ENCODE measurements at places on chromosomes 13 and 19. TPM values are rescaled to one million over a fixed set of nuclear protein-coding genes. Genes with fewer than 3 reads are reported as not detected.

- H3K4me1 ChIP-seq: peaks cover 8% of the 10 kb centered on the region
- no peak for DNase-seq
- H3K36me3 ChIP-seq: no peaks in the 10 kb centered on the region
- no peak overlapping the region for H3K4me3 ChIP-seq
Observed at GRCh38 chr13:79675931-79676660, 195.1 kb downstream of the NDFIP2 start.

GRCh38 chr19:51131780-51132680 lies 7.3 kb downstream of the SIGLEC9 start:
- H3K4me1 ChIP-seq: 0 out of 2 replicates have a peak, but pooled peaks cover 9% of the 10 kb centered on the region
- peaks cover 89% of the 10 kb centered on the region for H3K27me3 ChIP-seq
- H3K27ac ChIP-seq: no peak overlapping the region

GRCh38 chr13:102768909-102769308 lies 4.7 kb downstream of the TEX30 start:
- peaks cover 6% of the 10 kb centered on the region for H3K4me1 ChIP-seq
- no peak overlapping the region for H3K4me3 ChIP-seq
- H3K36me3 ChIP-seq: peaks cover 3% of the 10 kb centered on the region
- DNase-seq: no peak
- H3K27me3 ChIP-seq: no peaks in the 10 kb centered on the region

DNA sequence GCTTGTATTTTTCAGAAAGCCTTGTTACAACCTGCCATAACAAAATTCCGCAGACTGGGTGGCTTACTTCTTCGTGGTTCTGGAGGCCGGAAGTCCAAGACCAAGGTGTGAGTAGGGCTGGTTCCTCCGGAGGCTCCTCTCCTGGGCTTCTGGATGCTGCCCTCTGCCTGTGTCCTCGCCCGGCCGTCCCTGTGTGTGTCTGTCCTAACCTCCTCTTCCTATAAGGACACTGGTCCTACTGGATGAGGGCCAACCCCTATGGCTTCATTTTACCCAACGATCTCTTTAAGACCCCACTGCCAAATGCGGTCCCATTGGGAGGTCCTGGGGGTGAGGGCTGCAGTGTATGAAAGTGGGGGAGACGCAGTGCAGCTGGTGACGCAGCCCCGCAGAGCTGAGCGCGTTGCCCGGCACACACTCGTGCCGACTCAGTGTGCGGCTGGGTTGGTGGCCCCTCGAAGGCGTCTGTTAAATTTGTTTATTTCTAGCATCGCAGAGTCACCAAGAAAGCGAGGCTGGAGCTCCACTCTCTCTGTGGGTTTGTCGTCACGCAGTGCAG lies 116.7 kb downstream of the SOX1 start:
- no peak overlapping the region for H3K27ac ChIP-seq
- H3K36me3 ChIP-seq: no peaks in the 10 kb centered on the region
- peaks cover 97% of the 10 kb centered on the region for H3K27me3 ChIP-seq

SOX1 gene
- not detected for total RNA-seq

OXGR1 gene
- total RNA-seq: not detected

Measured in PC-9 (cell line).